ENCODE measurements at places on chromosomes 11 and 22.

DNA sequence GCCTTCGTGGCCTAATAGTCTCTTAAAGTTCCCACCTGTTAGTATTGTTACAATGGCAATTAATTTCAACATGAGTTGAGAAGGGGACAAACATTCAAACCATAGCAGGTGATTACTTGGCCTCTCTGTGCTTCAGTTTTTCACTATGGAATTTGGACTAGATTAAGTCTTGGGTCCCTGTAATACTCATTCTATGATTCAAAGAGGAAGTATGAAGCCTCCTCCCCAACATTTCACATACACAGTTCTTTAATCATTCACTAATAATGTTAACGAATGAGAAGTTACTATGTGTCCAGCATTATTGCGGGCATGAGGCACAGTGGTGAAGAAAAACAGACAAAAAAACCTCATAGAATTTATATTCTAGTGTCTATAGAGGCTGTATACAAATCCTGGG lies 19.9 kb upstream of the USP47 start:
- no peak for DNase-seq

DNA sequence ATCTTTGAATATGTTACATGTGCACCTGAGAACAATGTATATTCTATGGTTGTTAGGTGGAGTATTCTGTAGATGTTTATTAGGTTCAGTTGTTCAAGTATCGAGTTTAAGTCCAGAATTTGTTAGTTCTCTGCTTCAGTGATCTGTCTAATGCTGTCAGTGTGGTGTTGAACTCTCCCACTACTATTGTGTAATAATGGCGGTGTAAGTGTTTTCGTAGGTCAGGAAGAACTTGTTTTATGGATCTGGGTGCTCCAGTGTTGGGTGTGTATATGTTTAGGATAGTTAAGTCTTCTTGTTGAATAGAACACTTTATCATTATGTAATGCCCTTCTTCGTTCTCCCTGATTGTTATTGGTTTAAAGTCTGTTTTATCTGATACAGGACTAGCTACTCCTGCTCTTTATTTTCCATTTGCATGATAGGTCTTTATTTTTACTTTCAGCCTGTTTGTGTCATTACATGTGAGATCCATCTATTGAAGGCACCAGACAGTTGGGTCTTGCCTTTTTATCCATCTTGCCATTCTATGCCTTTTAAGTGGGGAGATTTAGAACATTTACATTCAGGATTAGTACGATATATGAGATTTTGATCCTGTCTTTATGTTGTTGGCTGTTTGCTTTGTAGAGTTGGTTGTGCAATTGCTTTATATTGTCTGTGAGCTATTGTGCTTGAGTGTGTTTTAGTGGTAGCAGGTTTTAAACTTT lies 121.6 kb downstream of the DDX10 start:
- no peak for DNase-seq

GRCh38 chr22:42844756-42845155 lies 12.3 kb downstream of the ARFGAP3 start:
- no peak for DNase-seq

GRCh38 chr11:131137046-131137445 lies 220.8 kb upstream of the SNX19 start:
- no peak for DNase-seq

- DNase-seq, result no peak
Observed at GRCh38 chr11:132115454-132115853, 745.0 kb downstream of the NTM start.

GRCh38 chr11:81907996-81908395 lies 825.7 kb downstream of the FAM181B start:
- no peak for DNase-seq

GRCh38 chr11:62988276-62988675 lies 3.5 kb upstream of the SLC22A6 start:
- DNase-seq, result no peak

GRCh38 chr11:103453915-103454709 lies 344.9 kb downstream of the DYNC2H1 start:
- no peak for DNase-seq

- no peak for DNase-seq
Observed at GRCh38 chr11:100740440-100740839, 53.4 kb downstream of the ARHGAP42 start.

DNA sequence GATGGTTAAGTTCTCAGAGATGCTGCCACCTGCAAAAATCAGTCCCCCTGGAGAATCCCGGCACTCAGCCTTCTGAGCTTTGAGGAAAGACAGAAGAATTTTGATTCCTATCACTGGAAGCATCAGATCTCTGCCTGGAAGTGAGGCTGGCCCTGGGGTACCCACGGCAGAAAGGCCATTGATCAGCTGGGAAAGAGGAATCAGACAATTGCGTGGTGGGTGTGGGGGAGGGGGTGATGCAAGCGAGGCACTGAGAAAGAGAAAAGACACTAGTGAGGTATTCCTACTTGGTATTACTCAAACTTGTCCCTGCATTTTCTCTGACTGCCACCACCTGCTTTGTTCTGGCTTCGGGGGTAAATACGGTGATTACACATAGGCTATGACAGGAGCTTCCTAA lies 96.1 kb downstream of the FEZ1 start:
- no peak for DNase-seq
